ENCODE measurements at places on chromosomes 3 and 15.

DNA sequence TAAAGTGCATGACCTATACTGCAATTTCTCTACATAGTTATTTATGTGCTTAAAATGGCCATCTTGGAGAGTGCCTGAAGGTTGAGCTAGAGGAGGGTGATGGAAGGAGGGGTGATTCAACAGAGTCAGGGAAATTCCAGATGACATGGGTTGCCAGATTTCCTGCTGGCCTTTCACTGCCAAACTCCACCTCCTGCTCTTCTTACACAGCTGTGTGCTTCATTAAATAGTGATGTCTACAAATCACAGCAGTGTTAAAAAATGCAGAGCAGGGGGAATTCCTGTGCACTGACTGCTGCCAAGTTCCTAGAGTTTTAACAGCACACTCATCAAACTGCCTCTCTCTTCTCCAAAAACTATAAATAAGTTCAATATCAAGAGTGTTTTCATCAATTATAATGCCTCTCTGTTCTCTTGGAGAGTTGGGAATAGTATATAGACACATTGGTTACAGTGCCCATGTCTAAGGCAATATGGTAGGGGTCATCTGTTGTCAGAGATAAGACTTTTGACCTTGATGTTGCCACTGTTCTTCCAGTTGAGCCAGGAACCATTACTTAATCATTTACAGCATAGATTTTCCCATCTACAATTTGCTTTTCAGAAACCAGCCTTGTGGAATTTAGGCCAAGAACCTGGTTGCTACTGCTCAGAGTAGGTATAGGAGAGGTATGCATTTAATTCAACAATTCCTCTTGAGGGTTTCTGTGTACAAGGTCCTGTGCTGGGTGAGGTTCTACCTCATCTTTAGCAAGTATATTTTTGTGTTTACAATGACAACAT lies 79.6 kb downstream of the TP63 start:
- DNase-seq: no peak

GRCh38 chr3:55180936-55181535 lies 253.2 kb upstream of the LRTM1 start:
- DNase-seq: no peak

DNA sequence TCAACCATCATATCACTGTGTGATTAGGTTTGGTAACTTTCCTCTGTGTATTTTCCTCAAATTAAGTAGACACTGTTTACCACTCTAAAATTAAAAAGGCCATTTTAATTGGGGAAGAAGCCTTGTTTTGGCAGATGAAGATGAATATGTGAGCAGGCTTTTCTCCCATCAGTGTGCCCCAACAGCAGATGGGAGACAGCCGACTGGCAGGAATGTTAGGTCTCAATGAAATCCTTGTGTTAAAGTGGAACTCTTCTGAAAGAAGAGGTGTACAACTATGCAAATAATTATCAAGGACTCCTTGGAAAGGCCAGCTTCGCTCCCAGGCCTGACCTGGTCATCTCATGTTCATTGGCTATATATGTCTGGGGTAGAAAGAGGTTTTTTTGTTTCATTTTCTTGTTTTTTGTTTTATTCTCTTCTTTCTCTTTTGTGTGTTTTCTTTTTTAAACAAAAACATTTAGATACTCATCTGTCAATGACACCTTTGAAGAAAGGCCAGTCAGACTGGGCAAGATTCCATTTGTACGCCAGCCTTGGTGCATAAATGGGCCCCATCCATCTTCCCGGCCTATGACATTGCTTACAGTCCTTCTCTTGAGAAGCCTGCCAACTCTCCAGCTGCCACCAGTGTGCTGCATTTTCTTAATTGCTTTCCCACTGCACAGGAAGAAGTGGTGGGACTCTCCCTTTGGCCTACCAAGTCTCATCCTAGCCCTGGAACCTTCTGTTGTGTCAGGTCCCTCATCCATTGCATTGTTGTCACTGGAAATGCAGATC lies 25.8 kb downstream of the LRTM1 start:
- no peak for DNase-seq

DNA sequence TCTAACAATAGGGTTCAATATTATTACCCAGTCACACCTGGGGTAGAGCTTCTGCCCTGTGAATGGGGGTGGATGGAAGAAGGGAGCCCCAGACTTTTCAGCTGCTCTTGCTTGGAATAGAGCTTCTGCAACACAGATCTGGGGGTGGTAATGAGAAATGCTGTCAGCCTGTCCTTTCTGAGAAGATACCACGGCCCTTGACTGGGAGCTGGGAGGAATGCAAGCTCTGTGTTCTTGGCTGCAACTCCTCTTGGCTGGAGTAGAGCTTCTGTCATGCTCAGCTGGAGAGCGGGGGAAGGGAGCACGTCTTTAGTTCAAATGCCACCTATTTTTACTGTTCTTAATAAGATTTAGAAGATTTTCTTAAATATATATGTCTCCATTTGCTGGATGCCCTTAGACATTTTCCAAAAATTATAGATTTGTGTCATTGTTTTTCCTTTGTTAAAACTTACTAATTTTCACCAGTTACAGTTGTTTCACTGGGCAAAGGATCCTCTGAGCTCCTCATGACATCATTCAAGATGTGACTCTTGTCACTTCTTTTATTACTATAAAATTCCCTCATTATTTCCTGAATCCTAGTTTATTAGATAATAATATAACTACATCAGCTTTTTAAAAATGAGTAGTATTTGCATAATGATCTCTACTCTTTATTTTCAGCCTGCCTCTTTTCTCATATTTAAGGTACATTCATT lies 180.0 kb upstream of the TGFBR2 start:
- DNase-seq: no peak

DNA sequence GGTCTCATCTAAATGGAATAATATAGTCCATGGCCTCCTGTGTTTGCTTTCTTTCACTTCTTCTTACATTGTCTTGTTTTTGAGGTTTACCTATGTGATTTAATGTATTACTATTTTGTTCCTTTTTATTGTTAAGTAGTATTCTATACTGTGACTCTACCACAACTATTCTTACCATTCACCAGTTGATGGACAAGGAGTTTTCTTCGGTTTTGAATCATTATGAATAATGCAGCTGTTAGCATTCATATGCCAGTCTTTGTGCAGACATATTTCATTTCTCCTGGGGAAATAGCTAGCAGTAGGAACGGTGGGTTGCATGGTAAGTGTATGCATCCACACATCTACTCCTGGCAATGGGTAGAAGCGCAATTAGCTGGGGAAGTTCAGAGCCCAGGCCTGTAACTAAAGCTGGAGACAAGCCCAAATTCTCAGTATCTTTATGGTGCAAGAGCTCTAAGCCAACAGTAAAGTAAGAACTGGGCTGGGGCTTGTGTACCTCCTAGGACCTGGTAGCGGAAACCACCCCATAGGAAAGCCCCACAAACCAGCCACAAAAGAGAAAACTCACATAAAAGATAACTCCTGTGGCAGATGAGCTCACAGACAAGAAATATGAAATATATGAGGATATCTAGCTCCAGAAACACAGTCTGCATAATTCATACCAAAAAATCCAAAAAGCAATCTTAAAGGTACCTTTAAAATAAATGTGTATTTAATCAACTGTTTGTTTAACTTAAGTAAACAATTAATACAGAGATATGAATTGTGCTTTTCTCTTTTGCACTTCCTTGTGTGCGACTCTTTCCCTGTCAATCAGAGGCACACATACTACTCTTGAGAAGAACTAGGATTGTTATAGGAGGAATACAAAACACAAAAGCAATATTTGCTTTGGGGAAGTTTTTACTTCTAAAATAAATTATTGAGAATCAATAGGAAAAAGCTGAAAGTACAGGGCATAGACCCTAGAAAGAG lies 2.7 kb upstream of the CSTA start:
- no peak for DNase-seq

GRCh38 chr3:14278799-14279625 lies 100.4 kb downstream of the LSM3 start:
- DNase-seq: no peak

DNA sequence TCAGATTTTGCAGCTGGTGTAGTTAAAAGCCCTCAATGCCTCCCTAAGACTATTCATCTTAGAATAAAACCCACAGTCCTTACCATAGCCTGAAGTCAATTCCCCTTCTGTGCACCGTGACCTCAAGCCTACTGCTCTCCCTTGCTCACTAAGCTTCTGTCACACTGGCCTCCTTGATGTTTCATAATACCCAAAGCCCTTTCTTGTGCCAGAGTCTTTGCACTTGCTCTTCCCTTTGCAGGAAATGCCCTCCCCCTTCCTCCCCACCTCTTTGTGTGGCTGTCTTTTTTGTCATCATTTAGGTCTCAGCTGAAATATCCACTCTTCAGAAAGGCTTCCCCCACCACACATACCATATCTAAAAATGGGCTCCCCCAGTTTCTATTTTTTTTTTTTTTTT lies 4.2 kb upstream of the PLEKHO2 start:
- DNase-seq: no peak

DNA sequence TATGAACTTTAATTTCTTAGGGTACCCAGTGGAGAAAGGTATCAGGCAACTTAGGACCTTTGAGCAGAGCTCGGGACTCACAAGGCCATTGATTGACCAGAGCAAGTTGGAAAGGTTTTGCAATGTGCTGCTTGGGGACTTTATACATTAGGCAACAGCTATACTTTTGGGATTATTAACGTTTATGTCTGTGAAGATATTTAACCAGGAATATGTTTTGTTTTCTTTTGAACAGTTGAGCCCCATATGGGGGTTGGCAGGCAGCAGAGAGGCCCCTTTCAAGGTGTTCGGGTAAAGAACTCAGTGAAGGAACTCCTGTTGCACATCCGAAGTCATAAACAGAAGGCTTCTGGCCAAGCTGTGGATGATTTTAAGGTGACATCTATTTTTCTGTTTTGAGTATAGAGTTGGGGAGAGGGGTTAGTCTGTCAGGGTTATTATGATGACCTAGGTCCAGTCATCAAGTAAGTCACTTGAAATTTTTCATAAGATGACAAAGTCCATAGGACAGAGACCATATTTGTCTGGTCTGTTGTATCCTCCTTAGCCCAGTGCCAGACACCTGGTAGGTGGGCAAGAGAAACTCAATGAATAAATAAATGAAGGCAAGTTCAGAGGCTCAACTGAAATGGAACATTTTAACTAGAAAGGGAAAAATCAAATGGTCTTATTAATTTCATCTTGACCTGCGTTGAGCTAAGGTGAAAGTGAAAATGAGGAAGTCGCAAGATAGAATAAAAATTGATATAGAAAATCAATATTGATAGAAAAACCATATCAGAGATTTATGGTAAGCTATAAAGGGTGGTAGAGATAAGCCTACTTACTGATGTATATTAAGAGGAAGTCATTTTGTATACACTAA lies 2.8 kb downstream of the NFKBIZ start:
- no peak for DNase-seq

GRCh38 chr3:124747111-124747981 lies 17.1 kb downstream of the UMPS start:
- DNase-seq: no peak

GRCh38 chr15:43225201-43225949 lies 4.6 kb upstream of the EPB42 start:
- no peak for DNase-seq

- DNase-seq: no peak
These were observed 28.0 kb downstream of the ARHGAP31 start for GRCh38 chr3:119322021-119322834.

GRCh38 chr3:10365791-10366190 lies 44.9 kb upstream of the SEC13 start:
- no peak for DNase-seq

GRCh38 chr3:41688595-41689380 lies 273.1 kb downstream of the ULK4 start:
- DNase-seq: no peak

DNA sequence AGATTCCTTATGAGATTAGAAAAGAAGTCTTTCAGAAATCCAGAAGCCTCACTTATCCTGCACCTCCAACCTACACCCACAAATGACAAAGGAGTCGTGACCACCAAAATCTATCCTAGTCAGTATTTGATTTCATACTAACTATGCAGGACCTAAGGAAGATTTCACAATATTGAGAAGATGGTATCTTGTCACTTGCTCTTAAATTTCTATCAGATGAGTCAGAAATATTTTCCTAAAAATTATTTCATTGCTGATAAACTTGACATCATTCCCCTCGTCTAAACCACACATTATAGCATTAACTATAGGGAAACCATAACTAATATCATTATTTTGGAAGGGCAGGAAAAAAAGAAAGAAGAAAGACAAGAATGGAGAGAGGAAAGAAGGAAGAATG lies 138.0 kb upstream of the THBS1 start:
- no peak for DNase-seq

- DNase-seq: no peak
These were observed 7.8 kb downstream of the OCA2 start for GRCh38 chr15:28091313-28091712.

- DNase-seq: no peak
These were observed 5.8 kb downstream of the TOPBP1 start for GRCh38 chr3:133655731-133656515.

DNA sequence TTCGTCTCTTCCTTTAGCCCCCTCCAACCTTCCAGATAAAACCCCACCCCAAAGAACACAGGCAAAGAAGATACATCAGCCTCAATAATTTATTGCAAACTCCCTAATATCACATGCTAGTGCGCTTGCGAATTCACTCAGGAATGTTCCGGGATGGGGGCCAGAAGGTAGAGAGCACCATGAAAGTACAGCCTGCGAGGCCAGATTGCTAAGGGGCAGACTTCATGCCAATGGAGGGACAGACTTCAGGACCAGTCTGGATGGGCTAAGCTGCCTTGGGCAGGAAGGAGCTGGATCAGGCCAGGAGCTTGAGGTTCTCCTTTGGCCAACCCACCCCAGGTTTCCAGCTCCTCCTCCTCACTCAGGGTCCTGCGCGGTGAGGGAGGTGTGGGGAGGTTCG lies 13.4 kb downstream of the CIDEC start:
- no peak for DNase-seq

DNA sequence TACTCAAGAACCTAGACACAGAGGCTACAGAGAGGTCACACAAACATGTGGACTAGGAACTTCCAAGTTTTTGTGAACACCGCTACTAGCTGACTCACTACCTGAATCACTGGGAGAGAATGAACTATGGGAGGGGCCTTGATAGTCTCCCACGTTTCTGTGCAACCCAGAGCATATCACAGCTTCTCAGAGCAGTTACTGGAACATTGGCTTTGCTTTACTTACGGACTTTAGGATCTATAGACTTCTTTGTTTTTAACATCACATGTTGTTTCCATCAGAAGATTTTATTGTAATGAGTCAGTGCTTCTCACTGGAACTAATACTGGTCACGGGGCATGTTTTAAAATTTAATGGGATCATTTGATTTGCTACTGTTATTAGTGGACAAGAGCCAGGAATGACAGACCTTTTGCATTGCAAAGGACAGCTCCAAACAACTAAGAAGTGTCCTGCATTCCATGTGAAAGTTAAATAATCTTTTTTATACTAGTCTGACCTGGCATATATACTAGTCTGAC lies 35.6 kb downstream of the RTP4 start:
- DNase-seq: no peak

Data from substantia nigra (tissue), 51 donors.